ENCODE measurements at places on chromosomes 2 and 18.

DNA sequence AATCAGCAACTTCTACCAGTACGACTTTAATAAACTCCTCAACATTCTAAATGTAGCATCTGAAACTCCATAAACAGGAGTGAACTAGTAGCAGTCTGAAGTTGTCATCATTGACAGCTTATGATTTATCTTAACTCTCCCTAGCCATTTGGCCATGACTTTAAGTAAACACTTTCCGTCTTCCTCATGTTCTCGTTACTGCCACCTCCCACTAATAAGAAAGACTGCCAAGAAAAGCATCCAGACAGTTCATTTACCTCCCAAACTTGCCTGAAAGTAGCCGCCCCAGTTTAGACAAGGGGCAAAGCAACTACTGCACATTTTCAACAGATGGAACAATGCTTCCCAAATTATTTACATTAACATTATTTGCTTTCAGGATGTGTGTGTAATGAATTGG, 287.5 kb downstream of the OSR1 start:
- no peak for DNase-seq

DNA sequence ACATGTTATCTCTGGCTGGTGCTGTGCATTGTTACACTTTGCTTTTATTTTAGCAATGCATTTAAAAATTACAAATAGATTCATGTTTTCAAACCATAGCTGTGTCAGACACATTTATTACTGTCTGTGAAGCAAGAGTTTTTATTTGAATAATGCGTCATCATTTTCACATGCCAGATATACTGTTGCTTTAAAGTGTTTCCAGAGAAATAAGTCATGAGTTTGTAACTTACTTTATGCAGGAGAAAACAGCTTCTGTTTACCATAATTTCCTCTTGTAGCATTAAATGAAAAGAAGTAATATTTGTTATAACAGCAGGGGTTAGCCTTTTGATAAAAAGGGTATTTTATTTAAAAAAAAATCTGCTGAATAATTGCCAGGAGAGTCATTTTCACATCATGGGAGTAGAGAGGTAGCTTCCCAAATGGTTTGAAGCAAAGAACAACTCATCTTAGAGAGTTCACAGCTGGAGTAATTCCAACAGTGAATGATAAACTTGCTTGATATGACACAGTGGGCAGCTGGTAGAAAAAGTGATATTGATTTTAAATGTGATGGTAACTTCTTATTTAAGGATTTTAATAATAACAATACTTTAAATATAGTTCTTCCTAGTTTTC, 1274.5 kb upstream of the CRIM1 start:
- no peak for DNase-seq

- DNase-seq = no peak
These were observed 7.9 kb downstream of the STK25 start for GRCh38 chr2:241500431-241500975.

GRCh38 chr2:233674995-233675394, 3.3 kb downstream of the UGT1A9 start:
- no peak for DNase-seq

GRCh38 chr18:37320317-37320716, 245.3 kb downstream of the CELF4 start:
- no peak for DNase-seq

- DNase-seq = no peak
These were observed 11.2 kb upstream of the STK17B start for GRCh38 chr2:196182439-196183171.
